ENCODE measurements at places on chromosomes 11 and 22.

GRCh38 chr22:29503811-29504372 is 23.9 kb downstream of the NEFH start:
- no peak for DNase-seq

- no peak for DNase-seq
These were observed 392.7 kb downstream of the GUCY1A2 start for GRCh38 chr11:106625566-106625965.

- no peak for DNase-seq
These were observed 376.5 kb downstream of the BUD13 start for GRCh38 chr11:116396331-116396730.

DNA sequence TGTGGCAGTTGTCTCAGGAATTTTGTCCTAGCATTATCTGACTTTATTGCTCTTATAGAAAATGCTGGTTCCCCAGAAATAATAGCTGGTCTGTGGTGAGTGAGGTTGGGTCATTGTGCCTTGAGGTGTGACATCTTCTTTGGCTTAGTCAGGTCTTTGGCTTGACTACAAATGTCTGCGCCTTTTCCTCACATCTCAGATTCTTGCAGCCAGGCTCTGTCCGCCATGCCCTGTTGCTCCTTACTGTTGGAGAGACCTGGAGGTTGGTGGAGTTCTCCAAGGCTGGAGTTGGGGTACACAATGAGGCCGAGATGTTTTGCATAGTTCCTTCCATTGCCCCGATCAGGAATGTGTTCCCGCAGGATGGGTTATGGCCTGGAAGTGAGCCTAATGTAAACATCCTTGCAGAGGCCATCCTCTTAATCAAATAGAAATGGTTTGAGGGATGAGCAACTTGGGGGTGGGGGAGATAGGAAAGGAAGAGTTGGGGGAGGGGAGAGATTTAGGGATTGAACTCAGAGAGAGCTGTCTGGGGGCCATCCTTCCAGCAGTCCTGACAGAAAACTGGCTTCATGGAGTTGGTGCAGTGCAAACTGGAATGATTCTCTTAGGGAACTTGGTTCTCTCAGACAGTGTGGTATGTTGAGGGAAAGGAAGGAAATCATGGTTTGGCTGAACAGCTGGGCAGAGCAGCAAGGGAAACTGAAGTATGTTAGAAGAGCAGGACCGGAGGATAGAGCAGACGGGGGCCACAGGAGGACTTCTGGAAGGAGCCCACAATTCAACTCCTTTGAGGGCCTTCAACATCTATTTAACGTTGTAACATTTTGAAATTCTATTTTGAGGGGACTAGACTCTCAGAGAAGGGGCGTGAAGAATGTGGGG is 49.9 kb downstream of the ZBTB16 start:
- no peak for DNase-seq

DNA sequence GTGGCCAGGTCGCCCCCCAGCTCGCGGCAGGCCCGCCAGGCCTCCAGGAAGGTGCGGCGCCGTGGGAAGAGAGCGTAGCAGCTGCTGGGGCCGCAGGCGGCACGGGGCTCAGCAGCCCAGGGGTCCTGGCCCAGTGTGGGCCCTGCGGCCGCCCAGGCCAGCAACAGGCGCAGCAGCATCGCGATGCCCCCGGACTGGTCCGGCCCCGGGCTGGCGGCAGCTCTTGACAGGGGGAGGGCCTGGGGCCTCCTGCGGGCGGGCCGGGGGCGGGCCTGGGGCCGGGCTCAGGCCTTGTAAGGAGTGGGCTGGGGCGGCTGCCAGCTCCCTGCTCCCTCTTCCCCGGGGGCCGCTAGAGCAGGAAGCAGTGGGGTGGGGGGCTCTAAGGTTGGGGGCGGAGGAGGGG is at the start of gene CD248:
Gene CD248, minus strand, starts transcription at position 196 of the 403 bp plus-strand sequence. Its CDS starts 17 bp downstream, at position 179.
- DNase-seq = no peak

- no peak for DNase-seq
These were observed 292.5 kb downstream of the TMEM135 start for GRCh38 chr11:87330187-87330601.

GRCh38 chr11:47336595-47336994 is 15.9 kb downstream of the MYBPC3 start:
- DNase-seq = no peak

- no peak for DNase-seq
These were observed 12.0 kb downstream of the JAML start for GRCh38 chr11:118212781-118213191.

DNA sequence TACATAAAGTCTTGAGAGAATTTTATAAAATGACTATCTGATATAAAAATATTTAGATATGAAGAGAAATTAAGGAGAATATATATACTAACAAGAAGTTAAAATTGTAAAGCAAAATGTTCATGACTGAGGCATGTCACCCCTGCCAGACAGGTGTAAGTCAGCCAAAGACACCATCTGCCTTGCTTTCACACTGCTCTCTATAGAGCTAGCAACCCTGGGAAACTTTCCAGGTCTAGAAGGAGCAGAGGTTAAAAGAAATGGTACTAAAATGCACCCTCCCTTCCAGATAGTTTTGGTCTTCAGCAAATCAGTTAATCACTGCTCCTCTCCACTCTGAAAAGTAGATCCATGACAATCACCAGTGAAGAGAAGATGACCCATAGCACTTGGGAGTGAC is 16.5 kb downstream of the PPP2R1B start:
- no peak for DNase-seq

All from stimulated activated CD4-positive, alpha-beta T cell treated with anti-CD3 and anti-CD28 coated beads, Interleukin-12 subunit alpha, Interleukin-12 subunit beta, amount 100 ng/mL, for 48 hours (primary cell).